ENCODE measurements at places on chromosomes 1 and 21.

DNA sequence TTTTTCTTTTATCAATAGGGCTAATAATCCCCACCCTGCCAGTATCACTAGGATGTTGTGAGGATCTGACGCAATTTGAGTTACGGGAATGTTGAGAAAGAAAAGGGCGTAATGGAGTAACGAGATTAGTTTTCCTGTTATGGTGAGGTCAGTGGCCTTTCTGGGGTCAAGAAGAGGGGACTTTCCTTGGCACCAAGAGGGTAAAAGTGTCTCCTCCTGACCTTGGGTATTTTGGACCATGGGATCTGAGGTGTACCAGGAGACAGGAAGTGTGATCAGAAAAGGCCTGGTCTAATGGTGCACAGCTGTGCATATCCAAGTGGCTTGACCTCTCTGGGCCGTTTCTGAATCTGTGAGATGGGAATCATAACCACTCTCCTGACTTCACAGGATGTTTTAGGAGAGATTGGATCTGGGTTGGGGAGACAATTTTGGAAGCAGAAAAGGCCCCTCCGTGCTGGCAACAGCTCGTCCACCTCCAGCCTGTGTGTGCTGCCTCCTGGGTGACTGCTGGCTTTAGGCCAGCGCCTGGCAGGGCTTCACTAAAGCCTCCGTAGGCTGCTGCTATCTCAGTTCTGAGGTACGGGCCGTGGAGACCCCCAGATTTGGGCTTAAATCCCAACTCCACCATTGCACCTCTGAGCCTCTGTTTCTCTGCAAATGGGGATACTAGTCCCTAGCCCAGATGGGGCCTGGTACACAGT, 37.1 kb downstream of the ALPL start:
- DNase-seq: no peak

- DNase-seq: no peak
Measured at GRCh38 chr1:47745715-47746609, 251.2 kb downstream of the TRABD2B start.

GRCh38 chr1:221356693-221357092, 385.2 kb downstream of the DUSP10 start:
- DNase-seq: no peak

GRCh38 chr1:165844933-165845332, 17.5 kb downstream of the UCK2 start:
- no peak for DNase-seq

DNA sequence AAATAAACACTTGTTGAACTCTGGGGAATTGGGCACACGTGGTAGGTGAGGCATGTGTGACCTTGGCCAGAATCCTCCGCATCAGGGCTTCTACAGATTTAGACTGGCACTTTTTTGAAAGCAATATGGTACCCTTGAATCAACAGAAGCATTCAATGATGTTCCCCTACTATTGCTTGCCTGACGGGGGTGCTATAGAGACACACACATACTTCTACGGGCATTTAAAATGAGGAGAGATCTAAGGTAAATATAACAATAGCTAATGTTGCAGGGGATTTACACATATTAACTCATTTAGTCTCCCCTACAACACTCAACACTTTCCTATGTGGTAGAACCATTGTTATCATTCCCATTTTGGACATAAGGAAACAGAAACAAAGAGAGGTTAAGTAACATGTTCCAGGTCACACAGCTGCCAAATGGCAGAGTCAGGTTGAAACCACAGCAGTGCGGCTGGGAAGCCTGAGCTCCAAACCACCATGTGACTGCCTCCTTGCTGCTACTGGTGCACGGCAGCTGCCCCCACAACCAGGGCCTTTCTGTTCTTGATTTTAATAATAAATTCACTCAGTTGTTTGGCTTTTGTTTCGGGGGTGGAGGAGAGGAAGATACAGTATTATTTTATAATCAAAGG, 147.4 kb downstream of the ZNF281 start:
- DNase-seq: no peak

GRCh38 chr1:112533029-112533428, 24.3 kb downstream of the WNT2B start:
- no peak for DNase-seq

- no peak for DNase-seq
Measured at GRCh38 chr1:115262886-115263285, 75.2 kb downstream of the NGF start.

- no peak for DNase-seq
Measured at GRCh38 chr1:212232090-212232489, 53.1 kb upstream of the PPP2R5A start.

GRCh38 chr1:99661780-99662179, 15.9 kb downstream of the PALMD start:
- no peak for DNase-seq

- DNase-seq: no peak
Measured at GRCh38 chr1:22064751-22065402, 12.4 kb downstream of the CDC42 start.

DNA sequence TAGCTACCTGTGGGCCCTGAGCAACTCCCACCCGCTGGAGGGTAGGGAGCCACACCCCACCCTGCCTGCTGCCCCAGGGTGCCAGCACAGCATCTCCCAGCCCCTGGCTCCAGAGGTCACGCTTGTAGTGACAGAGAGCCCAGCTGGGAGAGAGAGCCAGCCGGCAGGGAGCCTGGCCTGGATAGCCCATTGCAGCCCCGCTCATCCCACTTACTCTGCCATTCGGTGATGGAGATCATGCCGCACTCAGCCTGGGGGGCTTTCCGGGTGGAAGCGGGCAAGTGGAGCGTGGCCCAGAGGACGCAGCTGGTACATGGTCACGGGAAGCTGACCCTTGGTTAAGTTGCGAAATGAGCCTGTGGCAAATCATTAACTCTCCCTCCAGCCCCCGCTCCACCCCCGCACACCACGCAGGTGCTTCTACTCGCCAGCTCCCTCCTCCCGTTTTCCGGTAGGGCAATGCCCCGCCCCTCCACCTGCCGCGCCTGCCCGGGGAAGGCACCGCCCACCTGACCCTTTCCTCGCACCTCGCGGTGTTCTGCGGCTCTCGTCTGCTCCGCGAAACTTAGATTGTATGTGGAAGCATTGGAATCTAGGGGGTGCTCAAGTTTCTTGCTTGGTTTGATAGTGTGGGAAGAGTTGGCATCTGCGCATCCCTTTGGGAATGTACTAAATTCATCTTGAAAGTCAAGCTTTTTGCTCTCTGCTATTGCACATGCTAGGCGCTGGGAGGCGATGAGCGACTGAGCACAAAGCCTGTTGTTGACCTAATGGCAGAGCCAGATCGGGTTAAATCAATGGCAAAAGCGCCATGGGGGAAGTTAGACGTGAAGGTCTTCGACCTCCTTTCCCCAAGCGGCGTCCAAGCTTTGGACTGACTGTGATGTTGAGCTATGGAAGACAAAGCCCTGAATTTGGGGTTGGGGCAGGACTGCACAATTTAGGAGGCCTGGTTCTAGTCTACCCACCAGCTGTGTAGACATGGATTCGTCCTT, at the start of gene GOLT1A:
Gene GOLT1A, minus strand, starts transcription at position 321 of the 995 bp plus-strand sequence. Its CDS starts 82 bp downstream, at position 239.
- no peak for DNase-seq

DNA sequence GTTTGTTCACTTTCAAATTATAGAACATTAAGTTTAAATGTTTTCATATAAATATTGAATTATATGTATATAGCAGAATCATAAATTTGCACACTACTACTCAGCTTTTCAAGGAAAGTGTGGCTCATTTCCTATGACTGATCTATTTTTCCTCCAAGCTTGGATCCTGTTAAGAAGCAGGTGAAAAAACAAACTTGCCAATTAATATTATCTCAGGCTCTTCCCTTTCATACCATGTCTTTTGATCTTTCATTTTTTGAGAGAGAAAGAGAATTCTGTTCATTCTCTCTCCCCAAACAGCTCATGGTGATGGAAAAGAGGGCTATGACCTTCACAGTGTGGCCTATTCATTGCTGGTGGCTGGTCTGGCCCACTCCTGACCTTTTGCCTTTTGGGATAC, 43.7 kb downstream of the SEC16B start:
- DNase-seq: no peak

DNA sequence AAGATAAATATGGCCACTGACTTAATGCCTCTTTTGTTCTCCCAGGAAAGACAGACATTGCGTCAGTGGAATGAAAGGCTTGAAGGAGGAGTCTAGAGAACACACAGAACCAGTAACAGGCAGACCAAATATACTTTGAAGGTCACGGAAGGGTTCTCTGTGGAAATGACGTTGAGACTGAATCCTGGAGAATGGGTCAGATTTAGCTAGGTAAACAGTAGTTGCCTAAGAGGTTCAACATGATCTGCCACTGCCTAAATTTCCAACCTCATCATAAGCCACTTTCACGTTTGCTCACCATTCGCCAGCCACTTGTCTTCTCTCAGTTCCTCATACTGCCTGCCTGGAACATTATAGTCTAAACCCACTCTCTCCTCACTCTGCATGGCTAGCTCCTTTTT, 20.5 kb downstream of the PLA2G4A start:
- DNase-seq: no peak

- DNase-seq: no peak
Measured at GRCh38 chr1:15610167-15610566, 7.1 kb upstream of the DDI2 start.

DNA sequence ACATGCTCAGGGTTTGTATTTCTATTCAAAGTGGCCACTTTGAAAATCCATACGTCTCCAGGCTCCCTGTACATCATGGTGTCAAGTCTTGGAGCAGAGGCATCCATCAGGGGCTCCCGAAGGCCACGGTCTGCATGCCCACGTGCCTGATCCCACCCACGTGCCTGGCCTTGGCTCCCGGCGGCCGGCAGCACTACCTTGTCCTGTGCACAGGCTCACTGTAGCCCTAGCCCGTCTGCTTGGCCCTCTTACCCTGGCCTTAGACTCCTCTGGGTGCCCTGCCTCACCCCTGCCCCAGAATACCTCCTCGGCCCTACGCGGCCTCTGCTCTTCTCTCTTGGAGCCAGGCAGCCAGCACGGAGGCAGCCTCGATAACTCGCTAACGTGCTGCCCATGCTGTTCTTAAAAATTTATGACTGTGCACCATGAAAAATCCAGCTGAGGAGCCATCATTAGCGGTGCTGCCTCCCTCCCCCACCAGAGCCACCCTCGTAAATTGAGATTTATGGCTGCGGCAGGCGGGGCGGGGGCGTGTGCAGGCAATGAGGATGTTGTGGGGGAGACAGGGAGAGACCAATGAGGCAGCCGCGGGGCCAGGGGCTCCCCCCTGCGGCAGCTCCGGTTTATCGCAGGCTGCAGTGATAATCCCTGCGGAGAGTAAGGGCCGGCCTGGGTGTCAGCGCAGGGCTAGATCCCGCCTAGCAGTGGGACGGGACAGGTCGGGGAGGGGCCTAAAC, 24.6 kb downstream of the DMAP1 start:
- no peak for DNase-seq

Data from activated T-helper 9 cell treated with anti-CD3 and anti-CD28 coated beads, Interleukin-2, amount 50 U/mL, for 16 hours (primary cell).